ENCODE measurements at places on chromosomes 3 and 15.

DNA sequence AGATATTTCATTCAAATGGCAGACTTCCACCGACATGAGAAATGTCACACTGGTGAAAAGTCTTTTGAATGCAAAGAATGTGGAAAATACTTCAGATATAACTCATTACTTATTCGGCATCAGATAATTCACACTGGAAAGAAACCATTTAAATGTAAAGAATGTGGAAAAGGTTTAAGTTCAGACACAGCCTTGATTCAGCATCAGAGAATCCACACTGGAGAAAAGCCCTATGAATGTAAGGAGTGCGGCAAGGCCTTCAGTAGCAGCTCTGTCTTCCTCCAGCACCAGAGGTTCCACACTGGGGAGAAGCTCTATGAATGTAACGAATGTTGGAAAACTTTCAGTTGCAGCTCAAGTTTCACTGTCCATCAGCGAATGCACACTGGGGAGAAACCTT, 8.6 kb upstream of the ZNF621 start:
- DNase-seq = no peak

DNA sequence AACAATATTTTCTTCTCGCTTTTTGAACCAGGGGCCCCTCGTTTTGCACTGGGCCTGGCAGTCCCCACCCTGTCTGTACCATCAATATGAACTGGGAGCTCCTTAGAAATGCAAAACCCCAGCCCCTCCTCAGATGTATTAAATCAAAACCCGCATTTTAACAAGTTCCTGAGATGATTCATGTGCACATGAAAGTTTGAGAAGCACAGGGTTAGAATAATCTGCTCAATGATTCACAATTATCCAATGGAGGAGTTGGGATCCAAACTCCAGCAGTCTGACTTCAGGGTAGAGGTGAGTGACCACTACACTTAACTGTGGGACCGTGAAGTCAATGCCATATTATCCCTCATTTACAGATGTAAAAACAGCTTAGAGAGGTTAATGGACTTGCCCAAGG, 256.4 kb downstream of the IGSF11 start:
- no peak for DNase-seq

DNA sequence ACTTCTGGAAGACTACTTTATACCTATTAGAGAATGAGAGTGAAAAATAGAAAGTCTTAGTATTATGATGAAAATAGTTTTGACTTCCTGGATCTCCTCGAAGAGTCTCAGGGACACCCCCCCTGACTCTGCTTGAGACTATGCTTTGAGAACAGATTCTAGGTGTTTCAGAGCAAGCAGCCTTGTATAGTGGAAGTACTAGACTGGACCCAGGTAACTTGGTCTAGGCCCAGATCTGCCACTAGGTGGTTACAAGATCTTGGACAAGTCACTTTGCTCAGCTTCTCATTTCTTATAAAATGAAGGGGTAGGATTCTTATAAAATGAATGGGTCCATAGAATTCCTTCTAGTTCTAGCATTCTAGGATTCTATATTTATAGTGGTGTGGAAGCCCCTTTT, 9.1 kb downstream of the ABHD5 start:
- DNase-seq = no peak

- DNase-seq = no peak
These were observed 158.2 kb upstream of the TSC22D2 start for GRCh38 chr3:150249779-150250470.

DNA sequence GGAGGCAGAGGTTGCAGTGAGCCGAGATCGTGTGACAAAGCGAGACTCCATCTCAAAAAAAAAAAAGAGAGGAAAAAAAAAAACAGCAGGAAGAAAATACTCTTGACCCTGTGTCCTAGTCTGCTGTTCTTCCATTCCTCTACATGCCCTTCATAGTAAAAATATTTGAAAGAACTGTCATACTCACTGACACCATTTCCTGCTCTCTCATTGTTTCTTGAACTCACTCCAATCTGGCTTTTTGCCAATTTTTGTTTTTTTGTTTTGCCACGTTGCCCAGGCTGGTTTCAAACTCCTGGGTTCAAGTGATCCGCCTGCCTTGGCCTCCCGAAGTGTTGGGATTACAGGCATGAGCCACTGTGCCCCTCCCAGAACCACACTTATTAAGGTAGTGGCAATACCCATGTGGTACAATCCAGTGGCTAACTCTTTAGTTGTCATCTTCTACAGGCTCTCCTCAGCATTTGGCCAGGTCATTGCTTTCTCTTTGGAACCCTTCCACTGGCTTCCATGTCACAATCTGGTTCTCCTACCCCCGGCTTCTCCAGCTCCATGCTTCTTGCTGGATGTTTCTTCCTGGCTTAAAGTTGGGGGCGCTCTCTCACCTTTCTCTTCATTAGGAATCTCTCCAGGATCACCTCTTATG, 238.2 kb upstream of the C2CD4B start:
- DNase-seq = no peak

GRCh38 chr3:53658613-53659193, 164.3 kb downstream of the CACNA1D start:
- DNase-seq = no peak

- no peak for DNase-seq
These were observed 575.0 kb downstream of the GBE1 start for GRCh38 chr3:81186412-81186811.

DNA sequence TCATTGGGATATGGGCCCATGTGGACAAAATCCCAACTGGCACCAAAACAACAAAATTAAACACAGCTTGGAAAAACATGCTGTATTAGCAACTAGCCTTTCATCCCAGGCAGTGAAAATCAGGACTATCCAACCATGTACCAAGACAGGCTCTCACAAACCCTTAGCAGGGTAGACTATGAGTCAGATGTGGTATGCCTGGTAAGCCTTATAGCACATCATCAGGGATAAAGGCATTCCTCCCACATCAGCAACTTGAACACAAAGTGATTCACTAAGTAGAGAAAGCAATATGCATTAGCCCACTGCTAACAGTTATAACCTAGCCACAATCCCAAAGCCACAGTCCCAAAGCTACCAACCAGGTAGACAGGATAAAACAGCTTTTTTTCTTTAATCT, 8.0 kb downstream of the CEP152 start:
- DNase-seq = no peak

GRCh38 chr3:24628523-24629258, 134.0 kb upstream of the THRB start:
- DNase-seq = no peak

DNA sequence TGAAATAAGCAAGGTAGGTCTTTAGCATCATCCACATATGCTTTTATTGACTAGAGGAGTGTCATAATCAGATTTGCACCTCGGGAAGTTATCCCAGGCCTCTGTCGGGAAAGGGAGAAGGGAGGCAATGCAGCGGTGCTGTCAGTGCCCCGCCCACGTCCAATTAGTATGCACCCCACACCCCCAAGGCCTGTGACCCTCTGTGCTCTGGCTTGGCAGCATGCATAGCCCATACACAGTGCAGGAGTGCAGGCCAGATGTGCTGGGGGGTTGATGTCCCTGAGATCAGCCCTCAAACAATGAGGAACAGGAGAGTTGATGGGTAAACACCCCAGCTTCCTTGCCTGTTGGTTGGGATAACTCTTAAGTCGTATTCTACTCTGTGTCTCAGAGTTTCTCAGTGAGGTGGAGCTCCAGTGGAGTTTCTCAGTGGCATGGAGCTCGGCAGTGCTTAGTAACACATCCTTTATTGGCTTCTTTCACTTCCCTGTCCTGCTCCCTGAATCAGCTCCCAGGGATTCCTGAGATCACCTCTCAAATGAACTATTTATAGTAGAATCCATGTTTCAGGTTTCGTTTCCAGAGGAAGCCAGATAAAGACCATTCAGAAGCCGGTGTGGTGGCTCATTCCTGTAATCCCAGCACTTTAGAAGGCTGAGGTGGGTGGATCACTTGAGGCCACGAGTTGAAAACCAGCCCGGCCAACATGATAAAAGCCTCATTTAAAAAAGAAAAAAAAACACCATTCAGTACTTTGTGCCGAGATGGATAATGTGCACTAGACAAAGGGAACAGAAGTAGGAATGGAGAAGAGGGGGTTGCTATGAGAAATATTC, 26.7 kb upstream of the NDUFB4 start:
- DNase-seq = no peak

DNA sequence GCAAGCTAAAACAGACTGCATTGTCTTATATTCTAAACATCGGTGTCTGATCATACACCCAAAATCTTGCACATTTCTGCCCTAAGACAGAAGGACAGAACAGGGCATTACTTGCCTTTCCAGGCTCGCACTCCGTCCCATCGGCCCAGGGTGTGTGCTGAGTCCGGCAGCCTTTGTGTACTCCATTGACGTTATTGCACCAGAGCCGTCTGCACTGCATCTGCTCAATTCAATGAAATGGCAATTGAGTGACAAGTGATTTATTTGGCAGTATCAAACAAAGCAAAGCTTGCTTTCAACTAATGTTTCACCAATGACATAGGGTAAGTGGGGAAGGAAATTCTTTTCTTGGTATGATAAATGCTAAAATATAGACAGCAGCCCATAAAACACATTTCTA, 40.0 kb downstream of the ADAMTS9 start:
- DNase-seq = no peak

GRCh38 chr15:47551079-47551478, 166.2 kb upstream of the SEMA6D start:
- no peak for DNase-seq

DNA sequence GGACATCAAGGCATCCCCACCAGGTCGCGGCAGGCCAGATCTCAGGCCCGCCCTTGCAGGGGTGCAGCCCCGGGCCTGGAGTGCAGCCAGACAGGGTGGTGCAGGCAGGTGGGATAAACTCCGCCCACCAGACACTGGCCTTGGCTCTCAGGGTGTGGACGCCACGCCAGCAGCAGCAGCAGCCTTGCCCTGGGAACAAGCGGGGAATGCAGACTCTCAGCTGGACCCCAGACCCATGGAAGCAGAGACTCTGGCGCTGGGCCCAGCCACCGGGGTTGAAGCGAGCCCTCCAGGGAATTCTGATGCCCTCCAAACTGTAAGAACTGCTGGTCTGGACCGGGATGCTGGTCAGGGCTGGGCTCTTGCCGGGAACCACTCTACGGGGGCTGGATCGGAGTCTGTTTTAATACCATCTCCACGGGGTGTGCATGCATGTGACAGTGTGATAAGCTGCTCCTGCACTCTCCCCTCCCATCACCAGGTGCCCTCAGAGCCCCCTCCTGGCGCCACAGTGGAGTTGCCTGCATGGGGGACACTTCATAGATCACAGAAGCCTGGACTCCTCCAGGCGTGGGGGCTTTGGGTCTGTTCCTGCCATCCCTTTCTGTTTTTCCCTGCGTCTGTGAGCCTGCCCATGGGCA, 142.7 kb downstream of the NSMCE3 start:
- DNase-seq = no peak

- DNase-seq = no peak
These were observed 477.6 kb downstream of the ZNF385D start for GRCh38 chr3:21273259-21274025.

DNA sequence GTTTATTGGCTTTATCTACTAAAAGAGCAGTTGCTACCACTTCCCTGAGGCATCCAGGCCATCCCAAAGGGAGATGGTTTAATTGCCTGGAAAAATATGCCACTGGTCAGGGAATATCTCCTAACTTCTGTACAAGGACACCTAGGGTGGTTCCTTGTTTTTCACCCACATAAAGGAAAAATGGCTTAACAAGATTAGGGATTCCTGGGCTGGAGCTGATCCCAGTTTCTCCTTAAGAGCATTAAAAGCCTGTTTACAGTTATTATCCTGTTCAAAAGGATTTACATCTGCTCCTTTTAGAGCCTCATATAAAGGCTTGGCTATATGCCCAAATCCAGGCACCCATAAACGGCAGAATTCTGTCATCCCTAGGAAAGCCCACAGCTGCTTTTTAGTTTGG, 70.2 kb upstream of the WNT7A start:
- no peak for DNase-seq

- no peak for DNase-seq
These were observed 52.4 kb downstream of the CHL1 start for GRCh38 chr3:248864-249520.

DNA sequence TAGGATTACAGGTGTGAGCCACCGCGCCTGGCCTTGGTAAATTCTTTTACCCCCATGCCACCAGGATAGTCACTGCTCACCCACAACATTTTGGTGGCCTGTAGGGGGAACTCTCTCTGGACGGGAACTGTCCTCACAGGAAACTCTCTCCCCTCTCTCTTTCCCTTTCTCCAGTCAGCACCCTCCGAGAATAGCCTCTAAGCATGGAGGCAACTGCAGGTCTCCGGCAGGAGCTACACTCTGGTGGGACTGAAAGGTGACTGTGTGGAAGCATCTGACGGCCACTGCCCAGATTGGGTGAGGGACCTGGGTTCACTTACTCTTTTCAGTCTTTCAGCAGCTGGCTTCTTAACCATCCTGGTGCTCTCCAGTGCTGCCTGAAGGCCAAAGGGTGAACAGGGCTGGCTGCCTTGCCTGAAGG, 21.3 kb downstream of the TRANK1 start:
- no peak for DNase-seq

DNA sequence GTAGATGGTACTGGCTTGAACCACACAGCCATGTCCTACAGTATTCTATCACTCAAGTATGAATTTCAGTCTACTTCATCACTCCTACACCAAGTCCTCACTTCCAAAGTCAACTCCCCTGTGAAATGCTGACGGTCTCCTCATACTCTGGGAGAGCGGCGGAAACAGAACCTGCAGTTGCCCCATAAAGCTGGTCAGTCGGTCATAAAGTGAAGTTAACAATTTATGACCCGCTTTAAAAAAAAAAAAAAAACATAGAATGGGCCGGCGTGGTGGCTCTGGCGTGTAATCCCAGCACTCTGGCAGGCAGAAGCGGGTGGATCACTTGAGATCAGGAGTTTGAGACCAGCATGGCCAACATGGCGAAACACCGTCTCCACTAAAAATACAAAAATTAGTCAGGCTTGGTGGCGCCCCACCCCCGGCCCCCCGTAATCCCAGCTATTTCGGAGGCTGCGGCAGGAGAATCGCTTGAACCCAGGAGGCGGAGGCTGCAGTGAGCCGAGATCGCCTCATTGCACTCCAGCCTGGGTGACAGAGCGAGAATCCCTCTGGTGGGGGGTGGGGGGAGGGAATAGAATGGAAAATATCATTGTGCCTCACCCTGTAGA, 2.1 kb downstream of the TRANK1 start:
- no peak for DNase-seq

- no peak for DNase-seq
These were observed 78.2 kb downstream of the CMSS1 start for GRCh38 chr3:99895703-99896441.

- no peak for DNase-seq
These were observed 15.7 kb downstream of the PDIA5 start for GRCh38 chr3:123082370-123083065.

- DNase-seq = no peak
These were observed 156.2 kb upstream of the IQSEC1 start for GRCh38 chr3:13229273-13229949.

- no peak for DNase-seq
These were observed 747 bp downstream of the SORD start for GRCh38 chr15:45023659-45024225.

Measured in stimulated activated CD8-positive, alpha-beta memory T cell treated with anti-CD3 and anti-CD28 coated beads, Interleukin-4, amount 100 ng/mL, for 4 hours (primary cell).